ENCODE measurements at places on chromosomes 7 and 10.

DNA sequence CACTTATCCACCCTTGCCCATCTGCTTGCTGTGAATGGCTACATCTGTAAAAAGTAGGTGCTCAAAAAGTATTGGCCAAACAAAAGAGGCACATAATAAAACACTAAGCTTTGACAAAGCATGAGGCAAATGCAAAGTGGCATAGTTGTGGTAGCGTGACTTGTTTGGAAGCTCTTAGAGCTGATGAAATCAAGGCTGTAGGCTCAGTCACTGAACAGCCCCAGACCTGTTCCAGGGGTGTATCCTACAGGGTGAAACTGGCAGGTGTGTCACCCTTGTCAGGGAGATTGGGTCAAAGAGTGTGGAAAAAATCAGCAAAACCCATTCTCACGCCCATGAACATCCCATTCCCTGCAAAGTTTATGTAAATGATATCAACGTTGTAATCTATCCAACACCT lies 427.4 kb downstream of the PLXNA4 start:
- DNase-seq: no peak

- DNase-seq: peak; percentile 21
Measured at GRCh38 chr10:71323407-71323806, 4.3 kb downstream of the SLC29A3 start.

DNA sequence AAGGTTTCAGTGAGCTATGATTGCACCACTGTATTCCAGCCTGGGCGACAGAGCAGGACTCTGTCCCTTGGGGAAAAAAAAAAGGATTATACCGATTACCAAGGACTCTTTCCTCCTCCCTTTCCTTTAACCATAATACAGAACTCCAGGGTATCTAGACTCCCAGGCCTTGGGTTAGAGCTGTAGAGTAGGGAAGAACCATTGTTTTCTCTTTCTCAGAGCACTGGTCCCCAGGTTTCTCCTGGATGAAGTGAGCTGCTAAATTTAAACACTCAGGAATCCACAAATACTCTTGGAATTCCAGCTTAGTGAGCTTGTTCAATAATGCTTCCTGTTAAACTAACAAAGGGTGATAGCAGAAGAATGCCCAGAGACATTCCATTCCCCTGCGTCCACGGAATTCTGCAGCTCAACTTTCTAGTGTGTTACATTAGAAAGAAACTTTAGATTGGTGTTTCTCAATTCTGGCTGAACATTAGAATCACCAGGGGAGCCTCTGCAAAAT lies 14.6 kb upstream of the RPEL1 start:
- DNase-seq: peak; percentile 97

DNA sequence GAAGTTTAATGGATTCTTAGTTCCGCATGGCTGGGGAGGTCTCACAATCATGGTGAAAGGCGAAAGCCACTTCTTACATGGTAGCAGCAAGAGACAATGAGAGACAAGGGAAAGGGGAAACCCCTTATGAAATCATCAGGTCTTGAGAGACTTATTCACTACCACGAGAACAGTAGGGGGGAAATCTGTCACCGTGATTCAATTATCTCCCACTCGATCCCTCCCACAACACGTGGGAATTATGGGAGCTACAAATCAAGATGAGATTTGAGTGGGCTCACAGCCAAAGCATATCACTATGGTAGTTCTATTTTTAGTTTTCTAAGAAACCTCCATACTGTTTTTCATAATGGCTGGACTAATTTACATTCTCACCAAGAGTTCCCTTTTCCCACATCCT lies 36.7 kb downstream of the SPAM1 start:
- no peak for DNase-seq

DNA sequence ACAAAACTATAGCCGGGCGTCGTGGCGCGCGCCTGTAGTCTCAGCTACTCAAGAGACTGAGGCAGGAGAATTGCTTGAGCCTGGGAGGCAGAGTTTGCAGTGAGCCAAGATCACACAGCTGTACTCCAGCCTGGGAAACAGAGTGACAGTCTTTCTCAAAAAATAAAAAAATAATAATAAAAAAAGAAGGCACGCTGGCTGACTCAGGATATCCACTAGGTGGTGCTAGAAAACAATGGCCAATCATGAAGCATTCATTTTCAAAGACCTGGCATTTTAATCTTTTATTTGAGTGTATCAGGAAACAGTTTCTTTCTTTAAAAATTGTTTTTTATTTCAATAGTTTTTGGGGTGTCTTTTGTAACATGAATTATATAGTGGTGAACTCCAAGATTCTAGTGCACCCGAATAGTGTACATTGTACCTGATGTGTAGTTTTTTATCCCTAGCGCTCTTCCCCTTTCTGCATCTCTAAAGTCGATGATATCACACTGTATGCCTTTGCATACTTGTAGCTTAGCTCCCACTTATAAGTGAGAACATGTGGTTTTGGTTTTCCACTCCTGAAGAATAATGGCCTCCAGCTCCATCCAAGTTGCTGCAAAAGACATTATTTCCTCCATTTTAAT lies 88.6 kb downstream of the LYZL1 start:
- DNase-seq: peak; percentile 23

GRCh38 chr7:6443372-6443941 lies 4.3 kb downstream of the DAGLB start:
- DNase-seq: peak; percentile 90

DNA sequence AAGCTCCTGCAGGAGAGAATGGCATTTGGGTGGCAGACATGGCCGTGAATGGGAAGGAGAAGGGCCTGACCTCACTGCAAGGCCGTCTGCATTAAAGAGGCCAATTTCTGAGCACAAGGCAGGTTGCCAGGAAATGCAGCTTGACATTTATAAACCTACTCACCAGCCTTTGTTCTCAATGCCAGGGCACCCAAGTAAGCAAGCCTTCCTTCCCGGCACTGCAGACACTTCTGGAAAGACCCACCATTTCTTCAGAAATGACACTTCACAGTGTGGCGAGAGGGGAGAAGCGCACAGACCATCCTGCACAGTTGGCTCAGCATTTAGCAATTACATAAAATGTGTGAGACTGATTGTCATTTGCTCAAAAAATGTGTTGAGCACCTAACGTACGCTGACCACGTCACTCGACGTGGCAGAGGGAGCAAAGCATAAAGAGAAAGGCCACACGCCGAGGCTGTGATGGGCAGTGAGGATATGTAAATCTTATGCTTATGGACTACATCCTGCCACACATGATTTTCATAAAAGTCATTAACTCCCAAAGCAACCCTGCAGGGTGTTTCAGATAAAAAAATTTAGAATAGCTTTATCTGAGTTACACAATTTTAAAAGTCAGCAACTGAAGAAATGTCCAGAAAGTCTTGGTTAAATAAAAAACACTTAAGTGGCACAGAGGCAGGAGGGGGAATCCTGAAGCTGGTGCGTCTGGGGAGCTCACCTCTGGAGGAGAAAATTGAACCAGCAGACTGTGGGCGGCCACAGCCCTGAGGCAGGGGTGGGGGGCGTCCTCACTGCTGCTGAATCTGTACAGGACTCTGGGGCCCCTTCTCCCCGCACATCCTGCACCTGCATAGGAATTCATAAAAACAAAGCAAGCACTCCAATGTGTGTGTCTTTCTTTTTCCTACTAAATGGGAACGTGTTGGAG lies 543.8 kb downstream of the PTPRN2 start:
- no peak for DNase-seq
